ENCODE measurements at places on chromosomes 2 and 18. TPM values are rescaled to one million over a fixed set of nuclear protein-coding genes. Genes with fewer than 3 reads are reported as not detected.

Gene NYAP2
- total RNA-seq, result not detected

Gene GALR1
- total RNA-seq, result not detected

Gene UBXN4
- 118 TPM for total RNA-seq

Gene RGPD6
- total RNA-seq, result 12.0 TPM

Gene CCL20
- not detected for total RNA-seq

Gene NAT8
- not detected for total RNA-seq

Gene CGREF1
- 3.1 TPM for total RNA-seq

Gene RAB6C
- total RNA-seq, result not detected

Gene UGT1A1
- not detected for total RNA-seq

Gene SLC9A2
- 0.07 TPM for total RNA-seq

Gene GATA6
- not detected for total RNA-seq

Gene TNFAIP6
- total RNA-seq, result not detected

Gene CPLX4
- not detected for total RNA-seq

Gene GKN2
- not detected for total RNA-seq

Gene DTNA
- 0.25 TPM for total RNA-seq

Gene UGT1A4
- total RNA-seq, result not detected

Gene UGT1A5
- total RNA-seq, result not detected

Gene CEP76
- total RNA-seq, result 13.9 TPM

Gene ANO7
- total RNA-seq, result 0.32 TPM

Gene FOXI3
- not detected for total RNA-seq

All from T-helper 2 cell treated with Interferon-gamma antibody and Interleukin-4, amounts not matched to agents 100 ng/mL and 5 ng/mL, for 36 hours (primary cell).